ENCODE measurements at places on chromosomes 12 and 14.

DNA sequence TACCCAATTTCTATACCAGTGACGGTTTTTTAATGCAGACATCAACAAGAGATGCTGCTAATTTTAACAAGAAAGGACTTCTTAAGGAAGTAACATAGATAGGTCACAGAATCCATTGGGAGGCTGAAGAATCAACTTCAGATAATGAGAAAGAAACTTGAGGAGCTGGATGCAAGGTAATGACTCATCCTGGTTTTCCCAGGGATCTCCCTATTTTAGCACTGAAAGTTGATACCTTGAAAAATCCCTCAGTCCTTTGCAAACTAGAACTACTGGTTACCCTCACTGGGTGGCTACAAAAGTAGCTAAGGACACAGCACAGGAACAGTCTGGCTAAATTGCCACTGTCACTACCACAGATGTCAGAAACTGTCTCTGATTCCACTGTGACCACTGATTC lies 561.9 kb downstream of the FLRT2 start:
- no peaks in the 10 kb centered on the region for H3K36me3 ChIP-seq
- H3K27me3 ChIP-seq, result no peaks in the 10 kb centered on the region
- no peak overlapping the region for H3K27ac ChIP-seq
- H3K4me3 ChIP-seq, result no peak overlapping the region

GRCh38 chr14:104820669-104821228 lies 19.8 kb downstream of the ZBTB42 start:
- H3K27me3 ChIP-seq, result no peaks in the 10 kb centered on the region
- DNase-seq, result peak; percentile 64
- H3K4me3 ChIP-seq, result no peak overlapping the region
- no peak overlapping the region for H3K27ac ChIP-seq

DNA sequence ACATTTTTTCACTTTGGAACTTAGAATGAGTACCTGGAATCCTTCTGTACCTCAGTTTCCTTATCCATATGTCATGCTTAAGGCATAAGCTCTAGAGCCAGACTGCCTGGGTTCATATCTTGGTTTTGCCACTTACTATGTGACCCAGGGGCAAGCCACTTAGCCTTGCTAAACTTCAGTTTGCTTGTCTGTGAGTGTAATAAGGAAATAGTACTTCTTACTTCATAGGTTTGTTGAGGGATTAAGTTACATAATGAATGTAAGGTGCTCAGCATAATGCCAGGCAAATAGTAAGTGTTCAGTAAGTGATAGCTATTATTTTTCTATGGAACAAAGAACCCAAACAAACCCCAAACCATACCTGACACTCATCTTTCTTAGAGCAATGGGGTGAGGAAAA lies 225.1 kb downstream of the BCAT1 start:
- no peaks in the 10 kb centered on the region for H3K36me3 ChIP-seq
- no peaks in the 10 kb centered on the region for H3K4me1 ChIP-seq
- H3K27me3 ChIP-seq, result no peaks in the 10 kb centered on the region
- DNase-seq, result no peak
- H3K27ac ChIP-seq, result no peak overlapping the region

GRCh38 chr14:90332271-90332584 lies 487 bp upstream of the NRDE2 start:
- peak overlapping the region; percentile 80 for H3K27ac ChIP-seq
- H3K4me1 ChIP-seq, result no peaks in the 10 kb centered on the region
- H3K4me3 ChIP-seq, result peak overlapping the region; percentile 51
- no peak for DNase-seq

- H3K4me3 ChIP-seq, result no peak overlapping the region
- H3K27me3 ChIP-seq, result no peaks in the 10 kb centered on the region
- no peak overlapping the region for H3K27ac ChIP-seq
- H3K4me1 ChIP-seq, result no peaks in the 10 kb centered on the region
- no peak for DNase-seq
- H3K36me3 ChIP-seq, result no peaks in the 10 kb centered on the region
Observed at GRCh38 chr12:131487388-131488124, 223.3 kb upstream of the SFSWAP start.

- DNase-seq, result no peak
- no peaks in the 10 kb centered on the region for H3K36me3 ChIP-seq
- H3K4me3 ChIP-seq, result no peak overlapping the region
- no peaks in the 10 kb centered on the region for H3K4me1 ChIP-seq
- H3K27me3 ChIP-seq, result no peaks in the 10 kb centered on the region
Observed at GRCh38 chr12:42182394-42182793, 37.7 kb upstream of the GXYLT1 start.

GRCh38 chr14:71885301-71885700 lies 46.9 kb upstream of the RGS6 start:
- H3K4me1 ChIP-seq, result no peaks in the 10 kb centered on the region
- DNase-seq, result no peak
- H3K4me3 ChIP-seq, result no peak overlapping the region

DNA sequence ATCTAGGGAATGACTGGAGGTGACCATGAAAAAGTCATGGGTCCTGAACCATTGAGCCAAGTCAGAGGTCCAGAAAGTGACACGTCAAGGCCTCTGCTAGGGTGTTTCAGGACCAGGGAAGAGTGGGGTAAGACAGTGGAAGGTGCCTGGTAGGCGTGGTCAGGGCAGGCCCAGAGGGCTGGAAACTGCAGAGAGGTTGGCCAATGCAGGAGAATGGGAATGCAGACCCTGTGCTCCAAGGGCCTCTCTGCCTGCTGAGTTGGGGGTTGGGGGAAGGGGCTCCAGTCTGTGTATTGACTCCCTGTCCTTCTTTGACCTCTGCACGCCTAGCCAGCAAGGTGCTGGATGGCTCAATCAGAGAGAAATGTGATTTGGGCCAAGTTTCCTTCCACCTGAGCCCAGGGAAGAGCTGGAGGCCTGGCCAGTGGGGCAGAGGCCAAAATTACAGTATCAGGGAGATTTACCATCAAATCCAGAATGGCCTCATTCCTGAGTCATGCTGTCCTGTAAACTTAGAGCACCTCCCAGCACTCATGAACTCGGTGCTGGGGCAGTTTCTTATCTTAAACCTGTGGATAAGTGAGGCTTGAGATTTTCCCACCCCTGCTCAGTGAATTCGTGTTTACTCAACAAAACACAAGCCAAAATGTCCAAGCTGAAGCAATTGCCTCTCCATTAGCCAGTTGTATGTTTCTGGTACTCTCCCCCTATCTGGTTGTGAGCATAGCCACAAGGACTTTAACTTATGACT lies 24.4 kb downstream of the IRF2BPL start:
- H3K4me1 ChIP-seq, result peaks cover 17% of the 10 kb centered on the region
- H3K27me3 ChIP-seq, result no peaks in the 10 kb centered on the region
- no peak overlapping the region for H3K4me3 ChIP-seq

DNA sequence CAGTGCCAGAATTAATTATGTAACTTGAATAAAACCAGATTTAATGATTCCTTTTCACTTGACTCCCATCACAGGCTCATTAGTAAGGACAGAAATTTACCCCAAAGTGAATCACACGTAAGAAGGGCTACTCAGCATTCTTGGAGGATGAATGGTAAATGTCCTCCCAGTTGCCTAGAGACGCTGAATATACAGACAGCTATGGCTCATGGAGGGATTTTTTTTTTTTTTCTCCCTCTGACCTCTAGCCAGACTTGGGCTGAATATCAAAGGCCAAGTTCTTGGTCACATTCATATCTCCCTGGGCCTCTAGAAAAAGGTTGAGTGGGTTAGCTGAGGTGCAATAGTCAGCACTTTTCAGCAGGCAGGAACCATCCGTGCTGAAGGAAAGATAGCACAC lies 77.5 kb downstream of the PHLDA1 start:
- H3K4me1 ChIP-seq, result peaks cover 5% of the 10 kb centered on the region
- no peak overlapping the region for H3K4me3 ChIP-seq
- H3K36me3 ChIP-seq, result no peaks in the 10 kb centered on the region
- DNase-seq, result no peak

GRCh38 chr12:126369487-126370463 lies 1304.5 kb downstream of the AACS start:
- DNase-seq, result no peak
- H3K4me3 ChIP-seq, result no peak overlapping the region
- no peaks in the 10 kb centered on the region for H3K36me3 ChIP-seq
- no peak overlapping the region for H3K27ac ChIP-seq

- no peak overlapping the region for H3K27ac ChIP-seq
- no peaks in the 10 kb centered on the region for H3K4me1 ChIP-seq
- no peaks in the 10 kb centered on the region for H3K36me3 ChIP-seq
Observed at GRCh38 chr12:25200703-25201102, 5.7 kb downstream of the ETFRF1 start.

DNA sequence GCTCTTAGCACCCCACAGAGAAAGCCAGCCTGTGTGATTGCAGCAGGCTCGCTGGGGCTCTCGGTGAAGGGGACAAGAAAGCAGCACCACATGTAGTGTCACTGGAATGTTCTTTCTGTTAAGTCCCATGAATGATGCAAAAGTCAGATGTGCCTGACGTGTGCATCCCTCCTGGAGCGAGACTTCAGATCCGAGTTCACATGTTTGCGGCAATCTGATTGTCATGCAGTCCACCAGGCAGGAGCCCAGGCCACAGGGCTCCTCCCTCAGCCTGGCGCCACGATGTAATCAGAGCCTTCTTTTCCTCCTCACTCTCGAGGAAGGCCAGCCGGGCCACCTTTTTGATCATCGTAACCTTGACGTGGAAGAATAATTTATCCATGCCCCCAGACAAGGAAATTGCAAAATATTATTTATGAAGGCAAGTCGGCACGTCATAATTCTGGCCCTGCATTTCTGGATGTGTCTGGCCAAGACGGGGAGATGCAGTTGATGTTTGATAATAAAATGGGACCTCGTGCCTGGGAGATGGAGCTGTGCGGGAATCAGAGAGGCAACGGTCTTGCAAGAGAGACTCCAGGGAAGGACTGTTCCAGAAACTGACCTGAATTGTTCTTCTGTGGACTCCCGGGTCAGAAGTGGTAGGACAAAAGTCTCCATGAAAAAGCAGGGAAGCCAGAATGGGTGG lies 214.6 kb downstream of the PHETA1 start:
- no peaks in the 10 kb centered on the region for H3K27me3 ChIP-seq
- H3K36me3 ChIP-seq, result no peaks in the 10 kb centered on the region
- no peaks in the 10 kb centered on the region for H3K4me1 ChIP-seq

GRCh38 chr14:82153689-82154088 lies 620.0 kb upstream of the SEL1L start:
- no peaks in the 10 kb centered on the region for H3K4me1 ChIP-seq
- no peaks in the 10 kb centered on the region for H3K36me3 ChIP-seq
- H3K27me3 ChIP-seq, result no peaks in the 10 kb centered on the region
- H3K27ac ChIP-seq, result no peak overlapping the region

DNA sequence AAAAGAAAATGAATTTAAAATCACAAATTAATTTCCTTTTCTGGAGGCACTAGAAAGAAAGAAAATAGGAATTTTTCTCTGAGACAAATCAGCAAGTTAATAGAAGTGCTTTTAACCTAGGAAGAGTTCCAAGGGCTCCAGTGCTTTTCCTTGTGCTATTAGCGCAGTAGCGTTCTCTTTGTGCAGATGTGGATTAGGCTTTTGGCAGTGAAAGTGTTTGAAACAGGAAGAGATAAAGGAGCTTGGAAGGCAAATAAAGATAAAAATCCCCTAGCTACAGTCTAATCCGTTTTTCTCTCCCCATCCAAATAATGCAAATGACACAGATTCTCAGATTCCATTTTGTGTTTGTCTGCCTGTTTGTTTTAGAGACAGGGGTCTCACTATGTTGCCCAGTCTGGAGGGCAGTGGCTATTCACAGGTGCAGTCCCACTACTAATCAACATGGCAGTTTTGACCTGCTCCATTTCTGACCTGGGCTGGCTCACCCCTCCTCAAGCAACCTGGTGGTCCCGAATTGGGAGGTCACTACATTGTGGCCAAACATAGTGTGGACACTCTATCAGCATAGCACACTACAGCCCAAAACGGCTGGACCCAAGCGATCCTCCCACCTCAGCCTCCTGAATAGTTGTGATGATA lies 166.1 kb downstream of the PAWR start:
- no peaks in the 10 kb centered on the region for H3K36me3 ChIP-seq
- DNase-seq, result no peak
- no peak overlapping the region for H3K4me3 ChIP-seq
- no peaks in the 10 kb centered on the region for H3K4me1 ChIP-seq

DNA sequence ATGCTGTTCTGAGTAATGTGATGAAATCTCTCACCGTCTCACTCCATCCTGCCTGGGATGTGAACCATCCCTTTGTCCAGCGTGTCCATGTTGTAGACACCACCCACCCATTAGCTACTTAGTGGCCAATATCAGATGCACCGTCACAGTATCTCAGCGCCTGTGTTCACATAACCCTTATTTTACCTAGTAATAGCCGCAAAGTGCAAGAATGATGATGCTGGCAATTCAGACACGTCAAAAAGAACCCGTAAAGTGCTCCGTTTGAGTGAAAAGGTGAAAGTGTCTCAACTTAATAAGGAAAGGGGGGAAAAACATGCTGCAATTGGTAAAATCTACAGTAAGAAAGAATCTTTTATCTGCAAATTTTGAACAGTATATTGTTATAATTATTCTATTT lies 3.0 kb downstream of the RNASE10 start:
- no peak overlapping the region for H3K27ac ChIP-seq
- no peaks in the 10 kb centered on the region for H3K27me3 ChIP-seq
- H3K4me3 ChIP-seq, result no peak overlapping the region

- H3K27me3 ChIP-seq, result no peaks in the 10 kb centered on the region
- no peak for DNase-seq
- no peak overlapping the region for H3K4me3 ChIP-seq
- no peaks in the 10 kb centered on the region for H3K4me1 ChIP-seq
- H3K36me3 ChIP-seq, result no peaks in the 10 kb centered on the region
Observed at GRCh38 chr14:97306133-97306759, 509.1 kb downstream of the VRK1 start.

- no peaks in the 10 kb centered on the region for H3K36me3 ChIP-seq
- H3K27me3 ChIP-seq, result no peaks in the 10 kb centered on the region
- DNase-seq, result no peak
- H3K4me1 ChIP-seq, result no peaks in the 10 kb centered on the region
- no peak overlapping the region for H3K4me3 ChIP-seq
Observed at GRCh38 chr12:8687846-8688601, 9.8 kb upstream of the RIMKLB start.

DNA sequence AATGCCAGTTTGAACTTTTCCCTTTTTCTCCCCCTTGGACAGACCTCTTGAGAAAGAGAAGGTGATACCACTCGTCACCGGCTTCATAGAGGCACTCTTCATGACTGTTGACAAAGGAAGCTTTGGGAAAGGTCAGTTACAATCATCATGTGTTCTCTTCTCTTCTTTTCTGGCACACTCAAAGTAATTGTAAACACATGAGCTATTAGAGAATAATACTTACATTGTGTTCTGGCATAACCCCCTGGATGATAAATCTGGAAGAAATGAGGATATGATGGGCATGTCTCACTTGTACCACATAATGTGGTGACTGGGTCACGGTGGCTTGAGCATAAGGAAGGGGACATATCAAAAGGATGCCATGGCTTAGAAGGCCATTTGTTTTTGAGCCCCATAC lies 20.0 kb downstream of the UTP20 start:
- H3K4me3 ChIP-seq, result no peak overlapping the region
- no peak for DNase-seq
- no peak overlapping the region for H3K27ac ChIP-seq
- no peaks in the 10 kb centered on the region for H3K36me3 ChIP-seq
- H3K4me1 ChIP-seq, result no peaks in the 10 kb centered on the region
- H3K27me3 ChIP-seq, result no peaks in the 10 kb centered on the region

DNA sequence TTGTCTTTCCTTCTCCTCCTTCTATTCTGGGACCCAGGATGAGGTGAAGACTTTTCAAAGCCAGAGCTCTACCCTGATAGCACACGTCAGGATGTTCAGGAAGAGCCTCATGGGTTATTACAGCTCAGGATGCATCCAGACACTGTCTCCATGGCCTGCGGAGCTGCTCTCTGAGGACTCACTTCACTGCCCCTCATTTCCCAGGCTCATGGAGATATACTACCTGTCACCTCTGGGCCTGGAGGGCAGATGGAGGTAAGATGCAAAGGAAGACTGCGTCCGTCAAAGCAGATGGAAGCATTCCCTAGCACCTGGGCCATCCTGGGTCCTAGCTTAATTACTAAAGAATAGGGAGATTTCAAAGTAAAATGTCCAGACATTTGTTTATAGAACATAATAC lies 32.6 kb downstream of the STON2 start:
- no peaks in the 10 kb centered on the region for H3K4me1 ChIP-seq
- no peaks in the 10 kb centered on the region for H3K36me3 ChIP-seq
- no peak for DNase-seq
- no peak overlapping the region for H3K27ac ChIP-seq
- H3K4me3 ChIP-seq, result no peak overlapping the region
